Vein endothelial cell (primary cell): ENCODE measurements at places on chromosomes 16 and 17. TPM values are rescaled to one million over a fixed set of nuclear protein-coding genes. Genes with fewer than 3 reads are reported as not detected.

ARL5C gene
- not detected in 2 replicates for total RNA-seq

PITPNM3 gene
- 1.1 and 1.3 TPM in 2 replicates for total RNA-seq

NACA2 gene
- total RNA-seq, result not detected in 2 replicates

KRT20 gene
- total RNA-seq, result not detected in 2 replicates

GDPD3 gene
- 1.3 and 1.8 TPM in 2 replicates for total RNA-seq

GUCY2D gene
- total RNA-seq, result not detected in 2 replicates

EFTUD2 gene
- total RNA-seq, result 134 and 180 TPM in 2 replicates

CYGB gene
- total RNA-seq, result 0.38 and 0.65 TPM in 2 replicates

CCL5 gene
- total RNA-seq, result 0.19 and 0.65 TPM in 2 replicates
